Pancreas (tissue), 10 donors: ENCODE measurements at places on chromosomes 1 and 21. TPM values are rescaled to one million over a fixed set of nuclear protein-coding genes. Genes with fewer than 3 reads are reported as not detected.

Gene FCRL5
- not detected for total RNA-seq

Gene CYP4A11
- total RNA-seq = 0.26 TPM

Gene TLR5
- total RNA-seq = 3.4 TPM

Gene CELF3
- total RNA-seq = 1.1 TPM

Gene PIK3R3
- total RNA-seq = 4.1 TPM

Gene OR6N1
- not detected for total RNA-seq

Gene HFM1
- 0.97 TPM for total RNA-seq

- H3K36me3 ChIP-seq = no peaks in the 10 kb centered on the region
- H3K4me3 ChIP-seq = no peak overlapping the region
- no peak overlapping the region for H3K27ac ChIP-seq
- no peaks in the 10 kb centered on the region for H3K4me1 ChIP-seq
- DNase-seq = no peak
These were observed 30.7 kb upstream of the RRP15 start for GRCh38 chr1:218254296-218254946.

DNA sequence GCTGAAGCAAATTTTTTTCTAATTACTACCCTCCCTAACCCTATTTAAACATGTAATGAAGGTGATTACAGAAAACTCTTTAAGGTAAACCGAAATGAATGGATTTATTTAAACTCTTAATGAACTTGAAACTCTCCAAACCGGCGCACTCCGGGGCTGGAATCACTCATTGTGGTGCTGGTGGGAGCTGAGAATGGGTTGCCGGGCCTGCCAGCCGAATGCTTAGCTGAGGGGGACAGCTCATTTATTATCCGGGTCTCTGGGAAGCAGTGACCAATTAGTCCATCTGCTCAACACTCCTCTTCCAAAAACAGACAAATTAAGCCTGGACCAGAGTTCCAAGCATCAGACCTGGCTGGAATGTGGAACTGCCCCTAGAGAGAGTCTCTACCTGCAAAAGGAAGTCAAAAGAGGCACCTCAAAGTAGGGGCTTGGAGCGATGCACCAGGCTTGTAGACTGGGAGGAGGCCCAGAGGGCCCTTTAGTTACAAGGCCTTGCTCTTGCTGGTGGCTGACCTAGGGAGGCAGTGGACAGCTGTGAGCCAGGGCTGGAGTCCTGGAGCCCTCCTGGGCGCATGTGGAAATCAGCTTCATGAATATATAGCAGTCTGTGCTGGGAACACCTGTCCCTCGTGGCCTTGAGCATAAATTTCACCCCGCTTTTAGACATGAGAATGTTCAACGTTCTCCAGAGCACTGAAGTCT, 320.7 kb downstream of the AJAP1 start:
- H3K36me3 ChIP-seq = no peaks in the 10 kb centered on the region
- no peak overlapping the region for H3K4me3 ChIP-seq
- H3K27ac ChIP-seq = no peak overlapping the region
- no peaks in the 10 kb centered on the region for H3K4me1 ChIP-seq

- H3K27ac ChIP-seq = no peak overlapping the region
- H3K4me3 ChIP-seq = no peak overlapping the region
- DNase-seq = no peak
- no peaks in the 10 kb centered on the region for H3K4me1 ChIP-seq
- no peaks in the 10 kb centered on the region for H3K27me3 ChIP-seq
These were observed 16.1 kb downstream of the DSCAM start for GRCh38 chr21:40830836-40831235.

DNA sequence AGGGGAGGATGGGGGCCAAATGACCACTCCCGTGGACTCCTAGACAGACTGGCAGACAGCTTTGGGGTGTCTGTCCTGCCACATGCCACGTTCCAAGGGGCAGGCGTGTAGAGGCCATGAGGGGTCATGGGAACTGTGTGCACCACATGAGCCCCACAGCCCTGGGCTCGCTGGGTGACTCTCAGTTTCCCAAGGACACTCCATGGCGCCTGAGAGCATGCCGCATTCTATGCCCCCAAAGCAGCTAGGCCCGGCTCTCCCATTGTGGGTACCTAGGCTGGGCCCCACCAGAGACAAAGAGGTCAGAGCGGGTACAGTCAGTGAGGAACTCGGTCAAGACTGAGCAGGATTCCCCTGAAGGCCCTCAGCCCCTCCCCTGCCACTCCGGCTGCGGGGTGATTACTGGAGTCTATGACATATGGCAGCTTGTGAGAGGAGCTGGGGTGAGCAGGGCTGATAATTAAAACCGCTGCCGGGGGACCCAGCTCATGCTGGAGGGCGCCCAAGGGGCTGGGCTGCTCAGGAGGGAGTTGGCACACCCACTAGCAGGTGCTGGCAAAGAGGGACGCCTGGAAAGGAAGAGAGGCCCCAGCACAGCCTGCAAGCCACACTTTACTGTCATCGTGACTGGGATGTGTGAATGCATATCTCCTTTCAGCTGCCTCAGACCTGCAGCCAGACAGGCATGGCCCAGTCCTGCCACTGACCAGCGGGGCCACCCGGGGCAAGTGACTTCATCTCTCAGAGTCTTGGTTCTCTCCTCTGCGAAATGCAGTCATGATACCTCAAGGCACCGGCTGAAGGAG, 8.4 kb downstream of the LRP8 start:
- H3K27me3 ChIP-seq = no peaks in the 10 kb centered on the region
- DNase-seq = no peak
- no peak overlapping the region for H3K27ac ChIP-seq
- H3K4me1 ChIP-seq = no peaks in the 10 kb centered on the region

GRCh38 chr21:46411691-46412090, 47.0 kb upstream of the DIP2A start:
- H3K4me1 ChIP-seq = no peaks in the 10 kb centered on the region
- H3K36me3 ChIP-seq = no peaks in the 10 kb centered on the region
- no peak for DNase-seq
- no peaks in the 10 kb centered on the region for H3K27me3 ChIP-seq
- H3K27ac ChIP-seq = no peak overlapping the region
- no peak overlapping the region for H3K4me3 ChIP-seq

DNA sequence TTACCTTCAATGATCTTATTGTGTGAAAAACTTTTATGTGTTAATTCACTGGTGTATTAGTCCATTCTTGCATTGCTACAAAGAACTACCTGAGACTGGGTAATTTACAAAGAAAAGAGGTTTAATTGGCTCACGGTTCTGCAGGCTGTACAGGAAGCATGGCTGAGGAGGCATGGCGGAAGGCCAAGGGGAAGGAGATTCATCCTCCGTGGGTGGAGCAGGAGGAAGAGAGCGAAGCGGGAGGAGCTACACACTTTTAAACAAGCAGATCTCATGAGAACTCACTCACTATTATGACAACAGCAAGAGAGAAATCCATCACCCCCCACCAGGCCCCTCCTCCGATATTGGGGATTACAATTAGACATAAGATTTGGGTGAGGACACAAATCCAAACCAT, 44.2 kb upstream of the RGS7 start:
- H3K36me3 ChIP-seq = no peaks in the 10 kb centered on the region
- H3K4me3 ChIP-seq = no peak overlapping the region
- no peaks in the 10 kb centered on the region for H3K4me1 ChIP-seq
- no peak for DNase-seq
